ENCODE measurements at places on chromosomes 7 and 10.
A peak's percentile ranks its signal among the peaks of the same experiment; 100 is the strongest.

DNA sequence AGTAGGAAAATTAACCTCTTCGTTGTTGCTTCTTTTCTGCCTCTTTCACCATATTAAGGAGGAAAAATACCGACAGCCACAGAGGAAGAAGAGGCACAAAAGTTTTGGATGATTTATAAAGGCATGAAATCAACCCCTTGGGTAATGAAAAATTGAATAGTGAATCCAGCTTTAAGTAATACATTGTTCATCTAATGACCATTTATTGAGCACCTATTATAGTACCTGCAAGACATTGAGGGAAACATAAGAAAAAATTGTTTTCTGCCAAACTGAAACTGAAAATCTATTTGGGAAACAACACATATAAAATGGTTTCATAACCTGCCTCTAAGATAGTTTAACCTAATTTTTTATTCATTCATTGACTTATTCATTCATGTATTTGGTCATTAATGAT is 8.2 kb downstream of the ECHDC3 start:
- no peak for DNase-seq

DNA sequence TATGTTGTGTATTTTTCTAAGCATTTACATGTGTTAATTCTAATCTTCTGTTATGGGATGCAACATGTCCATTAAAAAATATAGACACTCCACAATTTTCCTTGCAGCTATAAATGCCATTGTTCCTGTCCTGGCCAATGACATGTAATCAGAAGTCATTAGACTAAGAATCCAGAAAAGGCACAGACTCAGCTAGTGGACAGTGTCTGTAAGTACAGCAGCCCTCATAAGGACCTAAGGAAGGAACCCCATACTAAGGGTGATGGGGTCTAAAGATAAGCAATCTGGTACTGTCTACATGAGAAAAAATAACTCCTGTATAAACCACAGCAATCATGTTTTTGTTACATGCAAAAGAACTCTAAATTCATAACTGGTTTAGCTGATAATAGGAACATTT is 115.9 kb downstream of the GPR85 start:
- no peak for DNase-seq

DNA sequence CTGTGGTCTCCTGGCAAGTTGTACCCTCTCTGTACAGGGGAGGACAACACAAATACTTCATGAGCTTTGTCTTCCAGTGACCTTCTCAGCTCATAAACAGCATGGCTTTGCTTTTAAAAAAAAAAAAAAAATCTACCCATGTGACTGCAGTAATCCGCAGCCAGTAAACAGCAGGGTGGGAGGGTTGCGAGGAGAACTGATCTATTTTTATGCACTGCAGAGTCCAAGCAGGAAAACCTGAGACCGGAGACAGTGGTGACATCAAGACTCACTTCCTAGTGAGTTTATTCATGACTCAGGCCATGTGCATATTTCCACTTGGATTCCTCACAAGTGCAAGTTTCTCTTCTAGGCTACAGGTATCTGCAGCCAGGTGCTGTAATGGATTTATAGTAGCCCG is 127.9 kb downstream of the NRF1 start:
- DNase-seq: no peak

DNA sequence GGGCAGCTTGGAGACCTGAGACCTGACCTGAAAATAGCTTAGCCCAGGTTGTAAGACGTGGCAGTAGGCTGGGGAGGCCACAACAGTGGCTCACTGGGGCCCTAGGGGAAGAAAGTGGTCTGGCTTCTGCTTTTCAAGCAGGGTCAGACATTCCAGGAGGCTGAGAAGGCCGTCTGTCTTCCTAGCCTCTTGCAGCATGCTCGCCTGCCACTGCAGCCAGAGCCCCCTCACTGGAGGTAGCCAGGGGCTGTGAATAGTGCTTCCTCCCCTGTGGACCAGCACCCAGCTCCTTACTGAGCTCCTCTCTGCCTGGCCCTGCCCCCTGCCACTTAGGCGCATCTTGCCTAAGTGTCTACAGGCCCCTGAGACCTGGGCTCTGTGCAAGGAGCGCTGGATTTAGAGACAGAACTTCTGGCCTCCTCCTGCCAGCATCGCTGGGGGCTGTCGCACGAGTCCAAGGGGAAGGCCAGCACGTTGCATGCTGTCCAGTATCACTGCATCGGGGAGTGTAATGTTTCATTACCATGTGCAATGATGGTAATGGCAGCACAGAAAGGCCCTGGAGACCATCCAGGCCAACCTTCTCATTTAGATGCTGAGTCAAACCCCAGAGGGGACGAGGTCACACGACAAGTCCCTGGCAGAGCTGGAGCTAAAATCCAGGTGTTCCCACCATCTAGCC is 12.7 kb downstream of the ZMIZ1 start:
- no peak for DNase-seq

DNA sequence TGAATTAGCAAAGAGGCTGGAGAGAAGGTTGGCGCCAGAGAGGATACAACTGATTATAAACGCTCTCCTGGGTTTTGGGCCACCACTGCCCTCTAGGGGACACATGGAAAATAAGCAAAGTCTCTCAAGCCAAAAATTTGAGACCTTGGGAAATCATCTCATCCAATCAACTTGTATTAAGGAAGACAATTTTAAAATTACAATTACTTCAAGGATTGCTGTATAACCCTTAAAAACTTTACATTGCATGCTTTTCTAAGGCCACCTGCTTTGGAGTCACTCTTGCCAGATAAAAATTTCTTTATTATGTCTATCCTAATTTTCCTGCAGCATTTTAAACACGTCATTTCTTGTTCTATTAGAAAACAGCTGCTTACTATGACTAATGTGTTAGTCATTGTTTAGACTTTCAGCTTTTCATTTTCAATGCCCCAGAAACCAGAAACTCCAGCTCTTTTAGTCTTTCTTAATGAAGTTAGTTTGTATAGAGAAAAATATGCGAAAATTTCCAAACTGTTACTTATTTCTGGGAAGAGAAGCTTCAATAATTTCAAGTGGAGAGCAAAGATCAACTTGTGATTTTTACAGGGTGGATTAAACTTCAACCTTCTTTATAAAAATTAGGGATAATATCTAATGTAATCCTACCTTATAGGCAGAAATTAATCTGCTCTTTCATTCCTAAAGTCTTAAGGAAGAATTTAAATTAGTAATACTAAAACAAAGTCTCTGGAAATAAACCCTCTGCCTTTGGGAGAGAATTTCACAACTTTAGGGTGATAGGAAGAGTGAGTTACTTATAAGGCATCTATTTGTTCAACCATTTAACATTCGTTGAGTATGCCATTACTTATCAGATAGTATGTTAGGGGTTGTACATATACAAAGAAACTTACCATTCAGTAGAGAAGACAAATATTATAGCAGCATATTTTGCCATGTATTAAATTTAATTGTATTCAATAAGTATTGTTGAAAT is 20.6 kb upstream of the RHOBTB1 start:
- peak; percentile 66 for DNase-seq

DNA sequence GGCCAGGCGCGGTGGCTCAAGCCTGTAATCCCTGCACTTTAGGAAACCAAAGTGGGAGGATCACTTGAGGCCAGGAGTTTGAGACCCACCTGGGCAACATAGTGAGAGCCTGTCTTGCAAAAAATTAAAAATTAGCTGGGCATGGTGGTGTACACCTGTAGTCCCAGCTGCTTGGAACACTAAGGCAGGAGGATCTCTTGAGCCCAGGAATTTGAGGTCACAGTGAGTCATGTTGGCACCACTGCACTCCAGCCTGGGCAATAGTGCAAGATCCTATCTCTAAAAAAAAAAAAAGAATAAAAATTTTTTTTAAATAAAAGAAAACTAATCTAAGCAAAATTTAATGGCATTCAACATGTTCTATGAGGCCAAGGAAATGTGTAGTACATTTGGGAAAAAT is 44.9 kb upstream of the UBN2 start:
- DNase-seq: no peak

DNA sequence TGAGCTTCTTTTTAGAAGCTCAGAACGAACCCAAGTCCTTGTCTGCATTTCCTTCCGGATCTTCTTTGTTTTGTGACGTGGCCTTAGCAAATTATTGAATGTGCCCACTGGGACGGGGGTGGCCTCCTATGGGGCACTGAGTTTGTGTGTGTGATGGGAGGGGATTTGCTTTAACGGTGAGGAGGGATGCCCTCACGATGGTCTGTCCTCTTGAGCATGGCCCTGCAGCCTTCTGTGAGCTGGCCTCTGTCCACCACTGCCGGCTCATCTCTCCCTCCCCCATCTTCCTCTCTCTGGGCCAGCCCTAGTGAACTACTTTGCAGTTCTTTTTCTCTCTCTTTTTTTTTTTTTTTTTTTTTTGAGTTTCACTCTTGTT is 62.9 kb upstream of the MKRN1 start:
- peak; percentile 79 for DNase-seq

- no peak for DNase-seq
Measured at GRCh38 chr7:130493275-130493873, 1.5 kb downstream of the MEST start.
